ENCODE measurements at places on chromosomes 7 and 10.
A peak's percentile ranks its signal among the peaks of the same experiment; 100 is the strongest.

- DNase-seq, result no peak
Observed at GRCh38 chr7:111239437-111239836, 148.5 kb downstream of the LRRN3 start.

- DNase-seq, result no peak
Observed at GRCh38 chr7:25619381-25619780, 391.1 kb upstream of the NPVF start.

DNA sequence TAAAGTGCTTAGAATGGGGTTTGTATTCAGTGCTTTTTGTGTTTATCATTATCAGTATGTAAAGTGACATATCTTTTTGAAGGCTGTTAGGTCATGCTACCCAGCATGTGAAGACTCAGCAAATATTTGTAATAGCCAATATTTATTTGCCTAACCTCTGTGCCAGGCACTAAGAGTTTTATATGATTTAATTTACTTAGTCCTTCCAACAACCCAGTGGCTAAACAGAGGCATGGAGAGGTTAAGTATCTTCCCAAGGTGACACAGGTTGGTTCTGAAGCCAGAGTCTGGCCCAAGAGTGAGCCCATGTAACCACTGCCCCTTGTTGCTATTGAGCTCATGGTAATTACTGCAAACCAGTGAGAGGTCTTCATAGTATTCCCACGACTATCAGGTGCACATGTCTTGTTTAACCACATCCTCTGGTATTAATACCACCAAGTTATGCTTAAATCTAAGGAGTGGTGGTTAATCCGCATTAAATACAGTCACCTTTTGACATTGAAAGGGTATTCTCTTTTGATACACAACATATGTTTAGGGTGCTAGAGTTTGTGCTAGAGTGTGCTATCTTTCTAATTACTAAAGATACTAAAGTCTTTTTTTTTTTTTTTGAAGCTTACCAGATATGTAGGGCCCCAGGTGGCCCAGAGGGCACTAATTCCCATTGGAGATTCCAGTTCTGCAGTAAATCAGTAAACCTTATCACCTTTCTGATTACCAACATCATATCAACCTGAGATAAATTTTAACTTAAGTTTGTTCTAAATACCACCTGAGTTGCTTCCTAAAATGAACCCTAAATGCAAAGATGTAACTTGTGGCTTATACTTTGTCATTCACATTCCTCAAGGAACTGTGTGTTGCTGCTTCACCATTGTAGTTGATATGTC, 2.9 kb downstream of the ADD3 start:
- DNase-seq, result no peak

- DNase-seq, result no peak
Observed at GRCh38 chr10:100419911-100420449, 42.8 kb upstream of the WNT8B start.

- DNase-seq, result no peak
Observed at GRCh38 chr10:31886885-31887284, 41.7 kb downstream of the ARHGAP12 start.

GRCh38 chr10:26311383-26311940, 94.9 kb downstream of the GAD2 start:
- DNase-seq, result no peak

GRCh38 chr7:102866535-102867215, 46.1 kb upstream of the LRRC17 start:
- DNase-seq, result no peak

GRCh38 chr7:6640246-6640721, 3.2 kb downstream of the ZNF316 start:
- no peak for DNase-seq

DNA sequence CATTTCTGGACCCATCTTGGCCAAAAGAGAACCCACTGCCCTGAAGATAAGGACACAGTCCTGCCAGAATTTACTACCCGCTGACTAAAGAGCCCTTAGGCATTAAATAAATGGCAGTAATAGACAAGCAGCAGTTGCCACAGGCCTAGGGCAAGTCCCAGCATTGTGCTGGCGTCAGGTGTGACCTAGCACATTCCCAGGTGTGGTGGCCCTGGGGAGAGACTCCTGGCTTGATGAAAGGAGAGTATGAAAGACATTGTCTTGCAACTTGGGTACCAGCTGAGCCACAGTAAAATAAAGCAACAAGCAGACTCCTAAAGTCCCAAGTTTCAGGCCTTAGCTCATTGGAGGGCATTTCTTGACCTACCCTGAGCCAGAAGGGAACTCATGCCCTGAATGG, 715.7 kb upstream of the SORCS1 start:
- DNase-seq, result no peak

- no peak for DNase-seq
Observed at GRCh38 chr7:101453617-101454016, 90.9 kb downstream of the COL26A1 start.

- DNase-seq, result no peak
Observed at GRCh38 chr10:28160866-28161405, 141.9 kb downstream of the MPP7 start.

DNA sequence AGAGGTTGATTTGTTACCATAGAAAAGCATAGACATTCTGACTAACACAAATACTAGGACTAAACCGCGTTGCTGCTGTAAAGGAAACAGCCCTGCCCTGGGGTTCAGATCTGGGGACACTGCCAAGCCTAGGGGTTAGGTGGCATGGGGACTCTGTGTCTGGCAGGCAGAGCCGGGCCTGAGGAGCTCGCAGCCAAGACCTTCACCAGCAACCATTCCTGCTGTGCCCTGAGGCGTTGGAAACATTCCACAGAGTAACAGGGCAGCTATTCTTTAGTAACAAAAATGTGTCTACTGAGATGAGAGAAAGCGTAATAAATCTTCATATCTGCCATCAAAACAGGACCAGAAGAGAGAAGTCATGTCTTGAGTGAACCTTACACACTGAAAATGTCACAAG, 280.5 kb downstream of the POM121L12 start:
- peak; percentile 24 for DNase-seq

All from globus pallidus (tissue), 1 donor.